G401 (cell line): ENCODE measurements at places on chromosomes 3 and 15.
A peak's percentile ranks its signal among the peaks of the same experiment; 100 is the strongest.

- DNase-seq = peak; percentile 11
Observed at GRCh38 chr15:51492528-51492927, 130.0 kb downstream of the DMXL2 start.

DNA sequence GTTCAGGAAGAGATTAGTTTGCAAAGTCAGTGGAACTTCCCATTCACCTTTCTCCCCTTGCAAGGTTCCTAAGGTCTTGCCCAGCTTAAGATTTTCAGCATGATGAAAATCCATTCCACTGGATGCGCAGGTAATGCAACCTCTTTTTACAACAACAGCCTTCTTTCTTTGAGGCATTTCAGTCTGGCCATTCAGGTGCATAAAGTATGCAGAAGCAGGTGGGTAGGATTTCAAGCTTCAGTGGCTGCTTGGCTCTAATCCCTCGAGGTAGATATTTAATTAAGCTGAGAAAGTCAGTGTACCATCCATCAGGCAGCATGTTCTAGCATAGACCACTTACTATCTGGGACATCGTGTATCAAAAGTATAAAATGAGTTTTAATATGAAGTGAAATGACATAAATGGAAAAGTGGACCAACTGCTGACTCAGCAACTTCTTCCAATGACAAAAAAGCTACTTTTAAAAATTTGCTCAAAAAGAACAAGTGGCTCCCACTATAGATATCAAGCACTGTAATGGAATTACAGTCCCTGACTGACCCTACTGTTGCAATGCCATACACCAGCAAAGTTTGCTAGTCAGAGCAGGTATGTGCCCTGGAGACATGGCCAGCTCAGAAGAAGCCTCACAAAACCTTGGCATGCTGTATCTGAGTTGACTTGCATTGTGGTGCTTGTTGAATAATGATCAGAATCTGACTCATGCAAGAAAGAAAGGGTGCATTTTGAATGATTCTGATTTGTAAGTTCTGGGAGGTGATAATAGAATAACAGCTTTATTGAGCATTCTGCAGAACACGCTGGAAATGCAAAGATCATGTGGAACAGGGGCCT, 459.9 kb upstream of the MCTP2 start:
- peak; percentile 1 for DNase-seq

GRCh38 chr3:88921986-88922385, 185.4 kb upstream of the EPHA3 start:
- DNase-seq = no peak

- no peak for DNase-seq
Observed at GRCh38 chr15:40365624-40366456, 7.8 kb downstream of the DISP2 start.

- no peak for DNase-seq
Observed at GRCh38 chr3:10004506-10004905, 17.9 kb upstream of the EMC3 start.

GRCh38 chr3:158790901-158791589, 10.8 kb upstream of the MFSD1 start:
- peak; percentile 81 for DNase-seq

DNA sequence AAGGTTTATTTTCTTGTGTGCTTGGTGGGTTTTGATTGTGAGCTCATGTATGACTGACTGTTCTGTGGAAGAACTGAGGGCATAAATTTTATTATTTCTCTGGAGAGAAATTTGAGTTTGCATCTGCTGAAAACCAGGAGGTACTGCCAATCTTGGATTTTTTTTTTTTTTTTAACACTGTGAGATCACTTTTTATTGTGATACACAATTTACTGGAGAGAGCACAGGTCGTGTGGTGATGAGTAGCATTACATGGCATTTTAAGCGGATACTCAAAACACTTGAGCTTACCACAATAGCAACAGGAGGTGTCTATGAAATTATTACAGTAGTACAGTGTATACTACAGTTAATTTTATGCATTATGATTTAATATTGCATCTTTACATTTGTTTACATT, 237.4 kb downstream of the MFSD1 start:
- no peak for DNase-seq

GRCh38 chr15:62840526-62841268, 201.8 kb upstream of the TPM1 start:
- no peak for DNase-seq

DNA sequence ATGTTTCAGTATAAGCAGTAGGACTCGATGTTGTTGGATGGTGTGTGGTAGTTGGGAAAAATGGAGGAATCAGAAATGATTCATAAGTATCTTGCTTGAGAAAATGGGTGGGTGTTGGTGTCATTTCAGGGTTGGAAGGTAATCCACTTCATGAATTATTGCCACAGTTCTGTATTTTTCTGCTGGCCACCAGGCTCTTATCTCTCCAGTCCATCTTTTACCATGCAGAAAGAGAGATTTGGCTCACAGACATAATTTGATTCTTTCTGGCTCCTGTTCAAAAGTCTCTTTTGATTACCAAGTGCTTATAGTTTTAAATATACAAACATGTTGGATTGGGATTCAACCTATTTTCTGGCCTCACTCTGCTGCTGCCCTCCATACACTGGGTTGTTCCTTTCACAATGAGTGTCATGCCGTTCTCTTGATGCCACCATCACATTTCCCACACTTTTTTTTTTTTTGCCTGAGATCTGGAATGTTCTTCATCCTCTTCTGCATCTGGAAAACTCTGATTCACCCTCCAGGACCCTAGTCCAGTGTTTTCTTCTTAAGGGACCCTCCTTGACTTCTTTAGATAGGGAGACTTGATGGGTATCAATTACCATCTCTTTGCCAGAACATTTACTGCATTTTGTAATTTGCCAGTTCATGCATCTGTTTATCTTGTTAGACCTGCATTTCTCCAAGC, 69.4 kb upstream of the GAP43 start:
- DNase-seq = no peak

DNA sequence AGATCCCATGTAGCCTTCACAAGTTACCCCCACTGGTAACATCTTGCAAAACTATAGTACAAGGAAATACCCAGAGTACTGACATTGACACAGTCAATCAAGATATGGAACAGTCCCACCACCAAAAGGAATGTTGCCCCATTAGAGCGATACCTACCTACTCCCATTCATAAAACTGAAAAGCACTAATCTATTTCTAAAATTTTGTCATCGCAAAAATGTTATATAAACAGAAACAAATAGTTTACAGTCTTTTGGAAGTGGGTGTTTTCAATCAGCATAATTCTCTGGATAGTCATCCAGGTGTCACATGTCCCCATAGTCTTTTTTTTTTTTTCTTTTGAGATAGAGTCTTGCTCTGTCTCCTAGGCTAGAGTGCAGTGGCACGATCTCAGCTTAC, 156.9 kb upstream of the AGTR1 start:
- DNase-seq = no peak

GRCh38 chr15:58419803-58420524, 11.8 kb upstream of the LIPC start:
- DNase-seq = no peak

GRCh38 chr15:26614734-26615133, 158.1 kb downstream of the GABRB3 start:
- DNase-seq = no peak

DNA sequence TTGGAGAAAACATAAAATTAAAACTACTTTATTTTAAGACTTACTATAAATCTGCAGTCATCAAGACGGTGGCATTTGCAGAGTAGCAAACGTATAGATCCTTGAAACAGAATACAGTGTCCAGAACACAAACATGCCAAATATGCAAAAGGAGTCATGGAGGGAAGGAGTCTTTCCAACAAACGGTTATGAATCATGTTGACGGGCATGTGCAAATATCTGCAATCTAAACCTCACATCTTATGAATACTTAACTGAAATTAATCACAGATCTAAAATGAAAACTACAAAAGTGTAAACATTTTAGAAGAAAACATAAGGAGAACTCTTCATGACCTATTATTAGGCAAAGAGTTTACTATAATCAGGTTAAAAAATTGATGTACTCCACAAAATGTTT, 69.4 kb downstream of the TFRC start:
- DNase-seq = no peak

GRCh38 chr3:46393554-46394434, 13.1 kb downstream of the CCR5AS start:
- no peak for DNase-seq

- no peak for DNase-seq
Observed at GRCh38 chr15:60804986-60805949, 326.3 kb upstream of the ICE2 start.

- no peak for DNase-seq
Observed at GRCh38 chr15:88072598-88073390, 183.7 kb downstream of the NTRK3 start.

DNA sequence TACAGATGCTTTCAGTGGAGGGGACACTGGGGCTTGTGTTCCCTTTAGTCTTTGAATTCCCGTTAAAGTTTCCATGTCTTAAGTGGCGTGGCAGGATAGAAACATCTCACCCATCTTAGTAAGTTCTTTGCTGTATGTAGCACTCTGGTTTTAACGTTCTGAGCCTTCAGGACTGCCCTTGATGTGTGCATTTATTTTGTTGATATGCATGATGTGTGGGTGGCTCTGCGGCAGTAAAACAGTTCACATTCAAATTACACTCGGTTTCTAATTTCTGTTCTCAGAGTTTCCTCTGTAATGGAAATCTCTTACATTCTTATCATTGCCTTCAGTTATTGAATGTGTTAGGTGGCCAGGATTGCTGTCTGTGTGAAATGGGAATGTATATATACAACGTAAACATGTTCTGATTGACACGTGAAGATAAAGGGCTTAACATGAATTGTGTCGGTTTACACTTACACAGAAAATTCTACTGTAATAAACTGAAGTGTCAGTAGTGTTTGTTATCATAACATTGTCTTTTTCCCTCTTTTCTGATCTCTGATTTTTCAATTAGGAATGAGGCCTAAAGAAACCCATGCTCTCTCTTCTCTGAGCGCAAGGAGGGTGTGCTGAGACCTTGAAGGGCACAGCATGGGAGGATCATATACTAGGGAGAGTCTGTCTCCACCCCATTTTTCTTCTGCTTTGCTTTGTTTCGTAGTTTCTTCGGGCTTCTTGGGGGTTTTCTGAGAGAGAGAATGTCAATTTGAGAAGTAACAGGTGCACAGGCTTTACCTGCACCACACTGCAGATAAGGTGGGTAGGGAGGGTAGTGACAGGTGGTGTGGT, 51.5 kb downstream of the IGF1R start:
- DNase-seq = no peak

DNA sequence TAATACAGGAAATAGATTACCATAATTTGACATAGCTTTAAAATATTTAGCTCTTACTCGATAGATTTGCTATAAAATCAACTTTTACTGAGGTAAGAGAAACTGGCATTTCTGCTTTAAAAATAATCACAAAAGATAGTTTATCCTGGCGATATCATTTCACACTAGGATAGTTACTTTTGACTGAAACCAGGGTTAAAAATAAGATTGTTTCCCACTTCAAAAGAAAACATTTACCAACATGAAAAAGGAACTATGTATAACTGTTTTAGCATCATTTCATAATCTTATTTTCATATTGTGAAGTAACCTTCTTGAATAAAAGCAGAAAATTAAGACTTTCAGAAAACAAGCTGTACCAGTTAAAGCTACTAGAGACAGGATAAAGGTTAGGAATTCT, 15.3 kb downstream of the PSMD6 start:
- no peak for DNase-seq

DNA sequence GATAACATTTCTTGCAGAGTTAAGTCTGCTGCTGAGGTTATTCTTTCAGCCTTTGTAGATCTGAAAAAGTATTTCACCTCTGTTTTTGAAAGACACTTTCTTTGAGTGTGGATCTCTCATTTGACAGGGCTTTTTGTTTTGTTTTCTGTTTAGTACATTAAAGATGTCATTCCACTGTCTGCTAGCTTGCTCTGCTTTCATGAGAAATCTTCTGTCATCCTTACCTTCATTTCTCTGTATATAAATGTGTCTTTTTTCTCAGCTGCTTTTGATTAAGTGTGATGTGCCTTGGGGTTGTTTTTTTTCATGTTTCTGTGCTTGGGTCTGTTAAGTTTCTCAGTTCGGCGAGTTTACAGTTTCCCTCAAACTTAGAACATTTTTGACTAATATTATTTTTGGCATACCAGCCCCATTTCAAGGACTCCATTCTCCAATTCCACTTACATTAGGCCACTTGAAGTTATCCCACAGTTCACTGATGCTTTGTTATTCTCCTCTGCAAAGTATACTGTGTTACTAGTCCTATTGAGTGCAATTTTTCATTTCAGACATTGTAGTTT, 43.9 kb upstream of the CA12 start:
- DNase-seq = no peak

GRCh38 chr15:89114990-89115389, 26.7 kb downstream of the ABHD2 start:
- peak; percentile 86 for DNase-seq

- no peak for DNase-seq
Observed at GRCh38 chr3:44208568-44208967, 33.1 kb upstream of the TOPAZ1 start.

DNA sequence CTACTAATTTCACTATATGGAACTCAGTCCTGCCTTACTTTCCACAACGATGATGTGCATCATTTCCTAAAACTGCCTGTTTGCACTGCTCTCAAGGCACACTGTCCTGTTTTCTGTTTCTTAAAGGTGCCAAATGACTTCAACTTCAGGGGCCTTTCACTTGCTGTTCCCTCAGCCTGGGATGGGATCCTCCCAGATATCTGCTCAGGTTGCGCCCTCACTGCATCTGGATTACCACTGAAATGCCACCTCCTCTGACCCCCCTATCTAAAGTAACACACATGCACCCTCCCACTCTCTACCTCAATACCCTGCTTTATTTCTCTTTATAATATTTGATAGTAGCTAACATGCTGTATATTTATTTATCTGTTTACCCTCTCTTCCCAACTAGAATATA, 123.8 kb upstream of the CMC1 start:
- DNase-seq = no peak

DNA sequence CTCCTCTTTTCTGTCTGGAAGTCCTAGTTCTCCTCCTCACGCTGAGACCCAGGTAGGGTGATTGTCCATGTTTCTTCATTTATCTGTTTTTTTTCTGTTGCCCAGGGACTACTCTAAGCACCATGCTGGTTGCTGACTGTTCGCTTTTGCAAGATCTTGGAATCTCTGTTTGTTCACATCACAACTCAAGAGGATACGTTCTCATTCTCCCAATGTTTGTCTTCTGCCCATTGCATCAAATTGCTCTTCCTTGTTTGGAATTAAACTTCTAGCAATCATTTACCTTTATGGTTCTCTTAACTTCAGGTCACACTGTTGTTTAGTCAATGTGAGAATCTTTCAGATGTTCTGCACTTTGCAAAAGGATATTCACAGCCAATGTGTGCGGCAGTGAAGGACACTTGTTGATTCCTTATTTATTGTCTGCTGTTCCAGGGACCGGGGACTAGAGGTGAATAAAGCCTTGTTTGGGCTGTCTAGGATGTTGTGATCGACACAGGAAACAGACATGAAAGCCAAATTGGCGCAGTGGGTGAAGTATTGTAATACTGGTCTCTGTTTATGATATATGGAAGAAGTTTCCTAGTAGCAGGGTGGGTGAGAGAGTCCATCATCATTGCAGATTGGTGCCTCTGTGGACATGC, 24.5 kb downstream of the LPP start:
- no peak for DNase-seq

DNA sequence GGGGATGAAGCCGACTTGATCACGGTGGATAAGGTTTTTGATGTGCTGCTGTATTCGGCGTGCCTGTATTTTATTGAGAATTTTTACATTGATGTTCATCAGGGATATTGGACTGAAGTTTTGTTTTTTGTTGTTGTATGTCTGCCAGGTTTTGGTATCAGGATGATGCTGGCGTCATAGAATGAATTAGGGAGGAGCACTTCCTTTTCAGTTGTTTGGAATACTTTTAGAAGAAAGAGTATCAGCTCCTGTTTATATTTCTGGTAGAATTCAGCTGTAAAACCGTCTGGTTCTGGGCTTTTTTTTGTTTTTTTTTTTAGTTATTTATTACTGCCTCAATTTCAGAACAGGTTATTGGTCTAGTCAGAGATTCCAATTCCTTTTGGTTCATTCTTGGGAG, 93.7 kb downstream of the SLC25A26 start:
- no peak for DNase-seq
